ENCODE measurements at places on chromosomes 7 and 10.

DNA sequence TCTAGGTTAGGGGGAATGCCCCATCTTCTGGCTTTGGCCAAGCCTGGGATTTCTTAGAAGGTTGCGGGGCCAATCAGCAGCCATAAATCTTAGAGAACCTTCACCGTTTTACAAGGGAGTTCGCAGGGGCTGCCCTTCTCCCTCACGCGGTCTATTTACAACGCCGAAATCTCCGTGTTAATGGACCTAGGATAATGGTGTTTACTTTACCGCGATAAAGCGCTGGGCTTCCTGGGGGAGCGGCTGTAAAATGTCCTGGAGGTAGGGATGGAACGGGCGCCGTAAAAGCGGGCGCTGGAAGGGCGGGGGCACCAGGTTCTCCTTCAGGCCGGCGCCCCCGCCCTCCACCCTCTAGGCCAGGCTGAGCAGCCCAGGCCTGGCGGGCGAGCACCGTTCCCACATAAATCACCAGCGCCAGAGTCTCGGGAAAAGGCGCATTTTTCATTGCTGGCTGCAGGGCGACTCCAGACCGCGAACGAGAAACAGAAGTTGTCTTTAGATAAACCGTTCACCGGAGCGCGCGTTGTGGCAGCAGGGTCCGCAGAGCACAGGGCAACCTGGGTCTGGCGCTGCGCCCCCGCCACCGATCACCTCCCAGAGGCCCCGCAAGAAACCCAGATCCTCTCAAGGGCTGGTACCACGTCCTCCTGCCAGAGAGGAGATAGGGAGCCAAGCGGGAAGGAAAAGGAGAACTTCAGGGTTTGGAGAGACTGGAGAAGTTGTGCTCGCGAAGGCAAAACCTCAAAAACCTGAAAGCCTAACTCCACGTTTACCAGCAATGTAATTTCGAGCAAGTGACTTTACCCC, 12.5 kb upstream of the NKX2-3 start:
- DNase-seq: no peak

GRCh38 chr7:31056775-31057346, 4.8 kb downstream of the ADCYAP1R1 start:
- no peak for DNase-seq

DNA sequence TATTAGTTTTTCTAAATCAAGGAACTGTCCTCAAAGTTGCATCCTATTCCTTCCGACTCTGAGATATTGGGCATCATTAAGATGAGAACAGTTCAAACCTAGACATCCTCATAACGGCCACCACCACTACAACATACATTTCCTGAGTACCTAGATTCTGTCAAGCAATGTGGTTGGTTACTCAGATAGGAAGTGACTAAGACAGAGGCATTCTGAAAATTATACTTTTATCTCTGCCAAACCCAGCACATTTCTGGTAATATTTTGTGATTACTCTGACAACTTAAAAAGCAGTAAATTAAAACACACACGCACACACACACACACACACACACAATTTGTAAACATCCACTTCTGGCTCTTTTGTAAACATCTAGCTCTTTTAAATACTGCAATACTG, 291.2 kb upstream of the MEOX2 start:
- no peak for DNase-seq

- DNase-seq: no peak
Measured at GRCh38 chr7:98826811-98827231, 43.0 kb downstream of the TMEM130 start.

DNA sequence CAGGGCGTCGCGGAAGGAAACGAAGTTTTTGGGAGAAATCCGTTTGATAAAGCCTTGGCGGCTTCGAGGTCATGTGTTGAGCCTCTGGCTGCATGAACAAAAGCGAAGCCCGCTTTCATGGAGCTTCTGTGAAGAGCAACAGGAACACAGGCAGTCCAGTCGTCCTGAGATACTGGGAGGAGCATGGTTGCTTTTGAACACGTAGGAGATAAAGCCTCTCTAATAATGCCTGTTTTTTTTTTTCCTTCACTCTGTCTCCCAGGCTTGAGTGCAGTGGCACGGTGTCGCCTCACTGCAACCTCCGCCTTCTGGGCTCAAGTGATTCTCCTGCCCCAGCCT, 473 bp upstream of the ZNF32 start:
- no peak for DNase-seq

- no peak for DNase-seq
Measured at GRCh38 chr10:99610221-99610620, 10.0 kb downstream of the SLC25A28 start.
